ENCODE measurements at places on chromosomes 2 and 18. TPM values are rescaled to one million over a fixed set of nuclear protein-coding genes. Genes with fewer than 3 reads are reported as not detected.

The GRHL1 gene
- total RNA-seq: 9.7 TPM

DNA sequence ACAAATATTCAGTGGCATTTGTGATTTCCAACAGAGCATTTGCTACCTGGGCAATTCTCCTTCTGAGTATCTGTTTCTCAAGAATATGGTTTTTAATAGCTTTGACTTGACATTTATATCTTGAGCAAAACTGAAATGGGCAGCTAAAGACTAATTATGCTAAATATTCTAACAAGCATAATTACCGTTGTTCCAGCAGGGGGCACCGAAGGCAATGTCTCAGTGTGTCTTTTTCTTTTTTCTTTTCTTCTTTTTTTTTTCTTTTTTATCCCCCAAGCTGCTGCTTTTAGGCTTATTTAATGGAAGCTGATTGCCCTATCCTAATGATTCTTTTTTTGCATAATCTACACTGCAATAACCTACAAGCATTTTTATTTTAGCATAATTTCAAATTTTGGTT lies 138.9 kb upstream of the NABP1 start:
- no peak for DNase-seq

GRCh38 chr2:9191041-9191481 lies 15.6 kb upstream of the ASAP2 start:
- DNase-seq: no peak

- no peak for DNase-seq
Measured at GRCh38 chr18:52948868-52949444, 609.0 kb downstream of the DCC start.

GRCh38 chr2:167333245-167333644 lies 445.0 kb downstream of the XIRP2 start:
- DNase-seq: no peak

DNA sequence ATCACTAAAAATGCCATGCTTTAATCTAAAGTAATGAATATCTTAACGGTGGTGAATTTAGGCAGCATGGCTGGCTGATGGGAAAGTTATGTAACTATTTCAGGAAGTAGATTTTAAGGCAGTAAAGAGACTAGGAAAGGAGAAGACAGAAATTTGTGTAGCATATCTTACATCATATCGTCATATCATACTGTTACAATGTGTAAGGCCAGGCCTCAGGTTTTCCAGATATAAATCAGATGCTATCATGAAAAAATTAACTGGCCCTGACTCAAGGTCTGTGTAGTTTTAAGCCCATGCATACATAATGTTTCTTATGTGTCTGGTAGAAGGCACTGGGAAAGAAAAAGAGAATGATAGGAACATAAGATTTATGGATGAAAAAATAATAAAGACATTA lies 8.9 kb upstream of the FAP start:
- DNase-seq: no peak

The DSG1 gene
- 0.09 TPM for total RNA-seq

GRCh38 chr2:118535818-118536212 lies 311.6 kb downstream of the EN1 start:
- no peak for DNase-seq

DNA sequence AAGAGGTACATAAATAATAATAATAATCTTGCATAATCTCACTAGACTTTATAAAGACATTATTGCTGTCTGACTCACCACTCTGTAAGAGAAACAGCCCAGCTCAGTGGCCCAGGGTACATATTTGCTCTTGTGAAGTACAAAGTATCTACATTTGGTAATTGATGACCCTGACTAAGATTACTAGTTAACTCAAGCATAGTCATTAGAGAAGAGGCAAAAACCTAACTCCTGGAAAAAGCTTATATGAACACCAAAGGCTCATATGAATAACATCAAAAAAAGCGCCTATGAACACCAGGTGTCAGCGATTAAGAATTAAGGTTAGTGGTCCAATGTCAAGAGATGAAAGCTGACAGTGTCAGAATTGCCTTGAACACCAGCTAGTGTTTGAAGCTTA lies 38.4 kb downstream of the RAD51AP2 start:
- DNase-seq: no peak

The RUFY4 gene
- total RNA-seq: not detected

DNA sequence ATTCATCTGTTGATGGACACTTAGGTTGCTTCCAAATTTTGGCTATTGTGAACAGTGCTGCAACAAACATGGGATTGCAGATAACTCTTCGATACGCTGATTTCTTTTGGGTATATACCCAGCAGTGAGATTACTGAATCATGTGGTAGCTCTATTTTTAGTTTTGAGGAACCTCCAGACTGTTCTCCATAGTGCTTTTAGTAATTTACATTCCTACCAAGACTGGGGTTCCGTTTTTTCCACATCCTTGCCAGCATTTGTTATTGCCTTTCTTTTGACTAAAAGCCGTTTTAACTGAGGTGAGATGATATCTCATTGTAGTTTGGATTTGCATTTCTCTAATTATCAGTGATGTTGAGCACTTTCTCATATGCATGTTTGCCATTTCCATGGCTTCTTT lies 200.3 kb downstream of the MBD5 start:
- no peak for DNase-seq

The CDKL4 gene
- total RNA-seq: 0.60 TPM

The ERLEC1 gene
- total RNA-seq: 34.2 TPM

GRCh38 chr18:55322178-55322735 lies 265.7 kb downstream of the TCF4 start:
- DNase-seq: peak; percentile 39

The PLEKHH2 gene
- total RNA-seq: 12.0 TPM

DNA sequence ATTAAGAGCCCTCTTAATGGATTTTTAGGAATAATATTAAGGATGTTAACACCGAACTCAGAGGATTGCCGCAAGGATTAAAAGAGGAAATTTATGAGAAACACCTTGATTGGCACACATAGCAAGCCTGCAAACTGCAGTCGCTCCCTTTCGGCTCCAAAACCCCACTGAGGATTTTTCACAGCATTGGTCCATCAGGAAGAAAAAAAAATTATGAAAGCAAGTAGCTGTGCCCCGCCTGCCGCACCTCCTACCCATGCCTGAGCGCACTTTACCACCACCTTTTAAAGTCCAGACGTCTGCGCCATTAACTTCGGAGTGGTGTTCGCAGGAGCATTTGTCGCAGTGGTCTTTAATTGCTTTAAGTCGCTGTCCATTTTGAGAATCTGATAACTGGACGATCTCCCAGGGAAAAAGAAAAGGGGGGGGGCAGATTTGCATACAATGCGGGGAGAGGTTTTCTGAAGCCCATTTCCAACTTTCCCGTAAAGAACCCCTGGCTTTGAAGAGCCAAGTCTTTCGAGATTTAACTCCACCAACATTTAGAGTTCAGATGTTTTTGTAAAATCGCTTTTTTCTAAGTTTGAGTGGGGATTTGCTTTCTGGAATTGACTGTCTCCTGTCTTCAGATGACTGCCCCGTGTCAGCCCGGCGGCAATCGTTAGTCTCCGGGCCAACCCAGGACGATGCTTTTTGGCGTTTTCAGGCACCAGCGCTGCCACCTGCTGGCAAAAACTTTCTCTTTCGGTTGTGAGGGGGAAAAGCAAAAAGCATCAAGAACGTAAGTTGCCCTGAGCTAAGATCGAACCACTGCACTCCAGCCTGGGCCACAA lies 913 bp upstream of the TRABD2A start:
- peak; percentile 76 for DNase-seq

DNA sequence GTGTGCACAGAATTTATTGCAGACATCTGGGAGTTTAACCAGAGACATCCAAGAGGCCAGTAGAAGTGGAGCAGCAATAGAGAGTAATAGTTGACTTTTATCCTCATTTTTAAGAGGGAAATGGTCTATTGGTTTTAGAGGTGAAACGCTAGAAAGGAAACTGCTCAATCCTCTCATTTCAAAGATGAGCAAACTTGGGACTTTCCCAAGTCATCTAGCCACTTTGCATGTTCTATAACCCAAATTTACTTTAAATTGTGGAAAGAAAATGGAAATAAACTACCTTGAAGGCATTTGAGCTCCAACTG lies 601.7 kb downstream of the ARHGAP15 start:
- DNase-seq: no peak

DNA sequence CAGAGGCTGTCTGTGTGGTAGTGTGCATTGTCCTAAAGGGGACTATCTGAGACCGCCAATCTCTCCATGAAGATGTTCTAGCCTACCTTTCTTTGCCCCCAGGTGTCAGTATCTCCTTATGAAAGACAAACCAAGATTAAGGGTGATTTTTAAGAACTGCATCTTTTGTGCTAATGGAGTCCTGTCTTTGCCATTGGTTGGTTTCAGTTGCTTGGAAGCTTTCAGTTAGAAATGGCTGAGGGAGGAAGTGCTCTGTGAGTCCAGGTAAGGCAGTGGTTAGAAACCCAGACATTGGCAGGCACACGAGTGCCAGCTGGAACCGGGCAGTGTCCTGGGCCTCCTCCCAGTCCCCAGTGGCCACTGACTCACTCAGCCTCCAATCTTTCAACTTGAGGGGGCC lies 111.3 kb downstream of the DOCK10 start:
- no peak for DNase-seq

- no peak for DNase-seq
Measured at GRCh38 chr2:18932853-18933252, 343.5 kb upstream of the NT5C1B start.

DNA sequence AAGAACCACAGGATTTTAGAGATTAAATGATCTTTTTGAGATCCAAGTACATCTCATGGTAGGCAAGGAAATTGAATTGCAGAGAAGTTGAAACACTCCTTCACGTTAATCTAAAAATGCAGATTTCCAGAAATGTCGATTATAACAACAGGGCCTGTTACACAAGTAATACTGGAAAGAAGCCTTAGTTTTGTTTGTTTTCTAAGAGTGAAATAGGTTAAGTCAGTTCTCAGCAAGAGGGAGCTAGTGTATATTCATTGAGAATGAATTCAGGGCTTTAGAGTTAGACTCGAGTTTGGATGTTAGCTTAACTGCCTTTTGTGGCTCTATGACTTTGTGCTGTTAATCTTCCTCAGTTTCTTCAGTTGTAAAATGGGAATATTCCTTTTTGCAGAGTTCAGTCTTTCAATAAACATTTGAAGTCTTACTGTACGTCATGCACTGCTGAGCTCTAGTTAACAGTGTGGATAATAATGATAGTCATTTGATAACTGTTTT lies 926 bp downstream of the NDUFV2 start:
- DNase-seq: no peak

The FNDC4 gene
- 8.1 TPM for total RNA-seq

The RAD51AP2 gene
- 0.18 TPM for total RNA-seq

The SEPTIN10 gene
- total RNA-seq: 69.1 TPM

The MYCN gene
- 69.1 TPM for total RNA-seq

- DNase-seq: no peak
Measured at GRCh38 chr2:186605041-186605440, 15.2 kb downstream of the ITGAV start.

- no peak for DNase-seq
Measured at GRCh38 chr18:50218432-50219197, 23.7 kb upstream of the MYO5B start.

DNA sequence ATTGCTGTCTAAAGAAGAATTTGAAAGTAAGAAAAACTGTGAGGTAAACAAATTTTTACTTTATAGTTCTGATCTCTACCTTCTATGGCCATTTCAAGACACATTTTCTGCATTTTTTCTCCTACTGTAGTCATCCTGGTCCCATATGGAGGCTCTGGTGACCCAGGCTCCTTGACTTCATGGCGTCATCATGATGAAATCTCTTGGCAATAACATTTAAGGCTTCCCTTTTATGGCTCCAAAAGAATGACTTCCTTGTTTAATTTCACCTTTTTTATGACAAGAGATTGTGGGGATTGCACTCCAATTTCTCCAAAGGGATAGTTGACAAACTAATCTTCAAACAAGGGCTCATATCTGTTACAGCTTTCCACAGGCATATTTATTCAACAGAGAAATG lies 143.0 kb upstream of the SCN7A start:
- DNase-seq: no peak

DNA sequence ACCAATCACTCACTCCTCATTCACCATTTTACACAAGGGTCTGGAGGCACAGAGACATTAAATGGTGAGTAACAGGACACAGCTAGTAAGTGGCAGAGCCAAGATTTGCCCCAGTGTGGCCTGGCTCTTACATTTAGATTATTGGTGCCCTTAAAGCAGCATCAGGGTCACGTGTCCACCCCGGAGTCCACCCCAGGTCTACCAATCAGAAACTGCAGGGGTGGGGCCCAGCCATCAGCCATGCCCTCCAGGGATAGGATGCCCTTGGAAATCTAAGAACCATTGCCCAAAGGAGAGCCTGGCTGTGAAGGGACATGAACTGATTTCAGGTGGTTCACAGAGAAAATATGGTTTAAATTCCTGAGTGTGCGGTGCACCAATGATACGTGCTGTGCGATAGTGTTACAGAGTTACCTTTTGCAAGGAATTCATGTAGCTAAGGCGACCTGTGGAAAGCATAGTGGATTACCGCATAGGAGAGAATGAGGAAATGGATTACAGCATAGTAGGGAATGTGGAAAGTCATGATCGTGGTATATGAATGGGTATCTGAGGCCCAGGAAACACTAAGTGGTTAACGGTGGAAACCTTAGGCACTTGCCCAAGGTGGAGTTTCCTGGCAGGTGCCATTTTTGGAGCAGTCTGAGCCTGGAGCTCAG lies 17.8 kb downstream of the IGFBP5 start:
- no peak for DNase-seq

DNA sequence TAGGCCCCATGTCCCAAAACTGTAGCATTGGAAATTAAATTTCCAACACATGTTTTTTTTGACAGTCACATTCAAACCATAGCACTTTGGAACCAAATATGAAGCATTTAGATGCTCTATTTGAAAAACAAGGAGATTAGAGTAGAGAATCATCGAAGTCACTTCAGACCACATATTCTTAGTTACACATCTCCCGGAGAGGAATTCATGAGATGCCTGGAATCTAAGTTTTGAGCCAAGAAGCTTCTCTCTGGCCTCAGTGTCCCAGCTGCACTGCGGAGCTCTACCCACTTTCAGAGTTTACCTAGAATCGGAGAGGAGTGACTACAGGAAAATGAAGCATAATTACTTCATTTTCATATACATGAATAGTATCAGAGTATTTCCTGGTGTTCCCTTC lies 385.9 kb downstream of the TNS1 start:
- no peak for DNase-seq

DNA sequence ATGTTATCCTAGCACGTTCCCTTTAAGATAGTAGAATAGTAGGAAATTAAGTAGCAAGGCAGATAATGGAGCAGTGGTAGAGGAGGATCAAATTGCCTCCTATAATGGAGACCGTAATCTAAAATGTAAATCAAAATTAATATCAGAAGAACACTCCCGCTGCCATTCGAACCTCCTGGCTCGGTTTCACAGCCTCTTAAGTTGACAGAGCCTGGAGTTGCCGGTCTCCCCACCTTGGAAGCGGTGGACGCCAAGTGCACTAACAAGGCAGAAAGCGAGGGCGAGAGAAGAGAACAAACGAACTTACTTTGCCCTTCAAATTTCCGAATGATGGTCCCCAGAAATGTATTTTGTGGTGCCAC lies 450 bp downstream of the KCNH7 start:
- no peak for DNase-seq

DNA sequence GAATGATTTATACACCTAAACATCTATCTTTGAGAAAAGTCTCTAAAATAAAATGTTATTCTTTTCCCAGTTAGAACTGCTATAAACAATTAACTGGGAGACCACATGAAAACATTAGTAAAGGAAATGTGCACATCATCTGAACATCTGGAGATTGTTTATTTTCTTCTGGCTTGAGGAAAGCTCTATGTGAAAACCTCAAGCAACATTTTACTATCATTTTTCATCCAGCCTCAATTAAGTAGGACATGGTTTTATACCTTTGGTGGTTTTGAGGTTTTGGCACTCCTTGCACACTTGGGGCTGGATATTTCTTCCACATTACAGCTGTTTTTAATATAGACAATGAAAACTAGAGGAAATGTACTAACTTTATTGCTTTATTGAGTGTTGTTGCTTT lies 609.5 kb upstream of the SLC8A1 start:
- no peak for DNase-seq

The ST3GAL5 gene
- total RNA-seq: 28.6 TPM

The MEP1B gene
- total RNA-seq: 0.18 TPM
